ENCODE measurements at places on chromosomes 5 and 9.

DNA sequence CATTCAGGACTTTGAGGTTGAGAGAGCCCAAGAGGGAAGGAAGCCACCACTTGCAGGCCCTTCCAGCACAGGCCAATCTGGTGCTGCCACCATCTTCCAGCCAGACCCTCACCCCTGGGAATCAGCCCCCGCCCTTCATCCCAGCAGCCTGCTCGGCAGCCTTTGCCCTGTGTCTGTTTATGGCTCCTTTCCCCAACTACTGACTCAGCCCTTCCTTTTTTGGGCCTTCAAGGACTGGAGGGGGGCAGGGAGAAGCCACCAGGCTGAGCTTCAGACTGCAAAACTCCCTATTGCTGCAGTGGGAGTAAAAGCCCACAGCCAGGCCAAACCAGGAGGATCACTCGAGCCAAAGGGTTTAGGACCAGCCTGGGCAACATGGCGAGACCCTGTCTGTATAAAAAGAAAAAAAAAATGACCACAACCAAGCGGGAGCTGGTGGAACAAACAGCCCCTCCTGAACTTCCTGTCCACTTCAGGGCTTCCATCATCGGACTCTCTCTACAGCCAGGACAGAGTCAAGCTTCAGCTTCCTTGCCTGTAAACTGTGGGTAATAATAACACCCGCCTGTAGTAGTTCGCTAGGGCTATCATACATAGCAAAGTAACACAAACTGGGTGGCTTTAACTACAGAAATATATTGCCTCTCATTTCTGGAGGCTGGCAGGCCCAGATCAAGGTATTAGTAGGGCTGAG is 85.9 kb upstream of the IL17B start:
- DNase-seq: no peak

- DNase-seq: no peak
Observed at GRCh38 chr5:77181173-77181572, 29.3 kb upstream of the PDE8B start.

DNA sequence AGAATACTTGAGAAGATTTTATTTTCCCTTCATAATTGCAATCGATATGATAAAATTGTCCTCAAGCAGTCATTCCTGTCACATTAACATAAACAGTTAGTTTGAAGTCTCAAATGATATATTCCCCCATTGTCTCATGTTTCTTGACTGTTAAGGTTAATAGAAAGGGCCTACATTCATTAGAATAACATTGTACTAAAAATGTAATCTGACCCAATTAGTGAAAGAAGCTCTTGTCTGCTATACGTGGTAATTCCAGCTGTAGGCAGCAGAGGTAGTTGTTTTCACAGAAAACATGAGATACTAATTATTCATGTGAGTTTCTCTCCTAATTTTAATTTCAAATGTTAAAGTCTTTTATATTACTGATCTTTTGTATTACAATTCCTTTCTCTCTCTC is 25.9 kb upstream of the AP3B1 start:
- no peak for DNase-seq

- no peak for DNase-seq
Observed at GRCh38 chr9:32172256-32172655, 212.2 kb upstream of the ACO1 start.

- no peak for DNase-seq
Observed at GRCh38 chr9:100394816-100395215, 32.1 kb upstream of the MSANTD3 start.

- DNase-seq: no peak
Observed at GRCh38 chr5:66757219-66757833, 161.1 kb downstream of the MAST4 start.

DNA sequence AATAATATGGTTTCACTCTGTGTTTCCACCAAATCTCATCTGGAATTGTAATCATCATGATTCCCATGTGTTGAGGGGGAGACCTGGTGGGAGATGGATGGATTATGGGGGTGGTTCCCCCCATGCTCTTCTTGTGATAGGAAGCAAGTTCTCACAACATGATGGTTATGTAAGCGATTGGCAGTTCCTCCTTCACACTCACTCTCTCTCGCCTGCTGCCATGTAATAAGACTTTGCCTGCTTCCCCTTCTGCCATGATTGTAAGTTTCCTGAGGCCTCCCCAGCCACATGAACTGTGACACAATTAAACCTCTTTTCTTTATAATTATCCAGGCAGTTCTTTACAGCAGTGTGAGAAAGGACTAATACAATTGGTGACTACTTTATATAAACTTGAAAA is 48.4 kb downstream of the PTBP3 start:
- no peak for DNase-seq

DNA sequence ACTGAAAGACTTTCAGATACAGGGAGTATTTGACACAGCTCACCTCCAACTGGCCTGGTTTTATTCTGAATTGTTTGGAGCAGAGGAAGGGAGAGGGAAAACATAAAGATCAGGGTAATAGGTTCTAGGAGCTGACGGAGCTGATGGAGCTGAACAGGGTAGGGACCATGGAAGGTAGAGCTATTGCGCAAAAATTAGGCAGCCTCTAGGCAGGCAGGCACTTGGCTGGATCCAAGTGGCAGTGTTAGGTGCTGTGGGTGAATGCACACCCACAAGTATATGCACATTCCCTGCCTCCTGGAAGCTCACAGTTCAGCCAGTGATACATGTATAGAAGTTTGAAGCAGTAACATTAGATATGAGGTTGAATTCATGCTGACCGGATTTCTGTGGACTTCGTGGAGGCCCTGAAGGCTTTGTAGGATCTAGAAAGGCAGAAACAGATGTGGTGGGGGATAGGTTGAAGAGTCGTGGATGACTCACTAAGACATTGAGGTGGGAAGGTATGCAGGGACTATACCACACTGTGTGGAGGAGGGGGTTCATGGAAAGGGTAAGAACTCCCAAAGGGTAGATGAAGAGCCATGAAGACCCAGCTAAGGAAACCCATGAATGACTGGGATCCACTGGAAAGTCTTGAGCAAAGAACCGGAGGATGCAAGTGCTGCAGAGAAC is 50.8 kb downstream of the WWC1 start:
- DNase-seq: no peak

DNA sequence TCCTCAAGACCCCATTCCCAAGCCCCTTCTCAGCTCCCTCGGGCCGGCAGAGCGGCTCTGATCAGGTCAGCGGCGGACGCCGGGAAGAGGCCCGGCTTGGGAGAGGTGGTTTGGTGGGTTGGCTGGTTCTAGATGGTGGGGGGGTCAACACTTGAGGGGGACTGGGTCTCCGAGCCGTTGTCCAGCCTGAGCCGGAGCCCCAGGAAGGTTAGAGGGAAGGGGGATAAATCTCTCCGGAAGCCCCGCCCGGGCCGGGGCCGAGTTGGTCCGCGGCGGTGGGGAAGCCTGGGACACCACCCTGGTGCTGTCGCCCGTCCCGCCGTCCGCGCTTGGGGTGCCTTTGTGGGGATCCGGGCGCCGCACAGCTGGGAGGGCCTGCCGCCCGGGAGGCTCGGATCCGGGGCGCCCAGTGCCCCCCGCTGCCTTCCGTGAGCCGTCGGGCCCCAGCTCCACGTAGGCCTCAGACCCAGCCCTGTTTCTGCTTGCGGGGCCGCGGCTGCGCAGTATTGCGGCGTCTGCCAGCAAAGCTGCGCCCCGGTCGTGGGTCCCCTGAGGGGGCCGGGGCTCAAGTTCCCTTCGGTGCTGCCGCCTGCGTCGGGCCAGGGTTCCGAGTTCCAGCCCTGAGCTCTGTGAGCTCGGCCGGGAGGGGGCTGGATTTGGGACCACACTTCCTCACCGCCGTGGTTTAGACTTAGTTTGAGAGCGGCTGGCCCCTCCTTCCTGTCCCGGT is 542 bp upstream of the TRIM52 start:
- peak; percentile 77 for DNase-seq

DNA sequence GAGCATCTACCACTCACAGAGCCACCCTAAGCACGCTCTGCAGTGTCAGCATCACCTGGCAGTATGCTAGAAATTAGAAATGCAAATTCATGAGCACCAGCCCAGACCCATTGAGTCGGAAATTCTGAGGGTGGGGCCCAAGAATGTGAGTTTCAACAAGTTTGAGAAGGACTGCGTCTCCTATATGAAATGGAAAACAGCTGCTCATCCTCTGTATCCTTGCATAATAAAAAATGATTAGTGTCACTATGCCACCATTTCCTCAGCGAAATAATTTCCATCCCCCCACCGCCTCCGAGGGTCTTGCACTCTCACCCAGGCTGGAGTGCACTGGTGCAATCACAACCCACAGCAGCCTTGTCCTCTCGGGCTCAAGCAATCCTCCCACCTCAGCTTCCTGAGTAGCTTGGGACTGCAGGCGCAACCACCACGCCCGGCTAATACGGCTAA is 1.3 kb upstream of the IQGAP2 start:
- no peak for DNase-seq

DNA sequence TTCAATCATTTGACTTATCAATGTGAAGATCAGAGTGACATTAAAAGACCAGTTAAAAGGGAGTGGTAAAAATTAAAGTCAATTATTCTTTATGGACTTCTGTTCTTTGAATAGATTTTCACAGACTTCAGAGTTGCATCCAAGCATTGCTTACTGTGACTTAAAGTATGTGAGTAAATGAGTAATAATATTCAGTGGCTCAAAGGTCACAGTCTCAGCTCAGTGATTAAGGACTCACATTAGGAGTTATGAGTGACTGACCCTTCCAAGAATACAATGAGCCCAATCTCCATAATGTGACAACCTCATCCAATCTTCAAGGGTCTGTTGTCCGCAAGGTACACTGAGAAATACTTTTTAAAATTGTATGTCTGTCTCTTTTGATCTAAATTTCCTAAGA is 811.2 kb downstream of the BRINP1 start:
- no peak for DNase-seq

- DNase-seq: no peak
Observed at GRCh38 chr9:19151425-19152159, 24.3 kb upstream of the PLIN2 start.

DNA sequence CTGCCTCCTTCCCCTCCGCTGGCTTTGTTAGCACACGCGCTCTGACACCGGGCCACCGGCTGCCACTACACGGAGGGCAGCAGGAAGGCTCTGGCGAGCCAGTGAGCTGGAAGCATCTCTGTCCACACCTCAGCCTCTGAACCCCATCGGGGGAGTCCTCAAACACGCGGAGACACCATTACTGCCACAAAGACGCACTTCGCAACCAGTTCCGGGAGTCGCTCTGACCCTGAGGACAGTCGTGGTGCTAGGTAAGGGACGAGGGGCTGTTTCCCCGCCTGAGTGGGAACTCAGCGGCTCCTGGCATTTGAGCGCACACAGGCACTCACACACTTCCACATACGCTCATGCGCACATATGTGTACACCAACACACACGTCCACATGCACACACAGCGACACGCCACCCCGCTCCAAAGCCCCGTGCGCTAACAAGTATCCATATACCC is 160.0 kb downstream of the C9orf152 start:
- DNase-seq: peak; percentile 76

GRCh38 chr9:3446313-3446712 is 79.5 kb downstream of the RFX3 start:
- DNase-seq: no peak
